ENCODE measurements at places on chromosomes 16 and 17.

DNA sequence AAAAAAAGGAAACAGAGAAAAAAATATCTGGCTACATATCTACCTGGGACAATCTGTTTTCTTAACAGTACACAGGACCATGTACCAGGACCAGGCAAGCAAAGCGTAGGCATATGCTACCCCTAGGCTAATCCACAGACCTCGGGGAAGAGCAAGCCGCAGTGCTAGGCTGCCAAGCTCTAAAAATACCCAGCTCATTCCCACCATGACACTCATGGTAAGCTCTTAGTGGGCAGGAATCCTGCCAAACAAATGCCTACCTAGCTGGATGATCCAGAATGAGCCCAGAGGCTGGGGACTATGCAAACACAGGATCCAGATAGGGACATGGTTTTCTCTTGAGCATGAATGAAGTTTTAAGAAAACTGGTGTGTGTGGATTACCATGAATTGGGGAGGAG, 95.6 kb downstream of the GRIN2A start:
- no peak for DNase-seq

GRCh38 chr16:17831330-17831729, 360.6 kb upstream of the XYLT1 start:
- no peak for DNase-seq

GRCh38 chr17:14997290-14997689, 267.8 kb downstream of the PMP22 start:
- no peak for DNase-seq

- no peak for DNase-seq
These were observed 198.9 kb downstream of the ZFHX3 start for GRCh38 chr16:72848759-72849664.

DNA sequence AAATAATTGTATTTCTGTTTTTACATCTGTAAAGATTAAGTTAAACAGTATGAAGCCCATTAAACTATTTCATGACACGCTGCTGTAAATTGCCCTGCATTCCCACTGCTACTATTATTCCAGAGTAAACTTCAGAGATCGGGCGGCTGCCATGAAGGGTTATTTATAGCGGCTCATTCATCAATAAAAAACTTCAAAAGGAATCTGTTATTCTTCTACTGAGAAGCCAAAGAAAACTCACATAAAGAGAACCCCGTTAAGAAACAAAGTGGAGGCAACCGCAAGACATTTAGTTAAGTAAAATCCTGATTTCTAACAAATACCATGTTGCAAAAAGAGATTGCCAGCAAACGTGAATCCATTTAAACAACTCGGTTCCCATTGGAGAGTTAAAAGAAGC, 16.4 kb downstream of the FOXL1 start:
- no peak for DNase-seq

- peak; percentile 84 for DNase-seq
These were observed 9.3 kb downstream of the GJD3 start for GRCh38 chr17:40355123-40355803.

DNA sequence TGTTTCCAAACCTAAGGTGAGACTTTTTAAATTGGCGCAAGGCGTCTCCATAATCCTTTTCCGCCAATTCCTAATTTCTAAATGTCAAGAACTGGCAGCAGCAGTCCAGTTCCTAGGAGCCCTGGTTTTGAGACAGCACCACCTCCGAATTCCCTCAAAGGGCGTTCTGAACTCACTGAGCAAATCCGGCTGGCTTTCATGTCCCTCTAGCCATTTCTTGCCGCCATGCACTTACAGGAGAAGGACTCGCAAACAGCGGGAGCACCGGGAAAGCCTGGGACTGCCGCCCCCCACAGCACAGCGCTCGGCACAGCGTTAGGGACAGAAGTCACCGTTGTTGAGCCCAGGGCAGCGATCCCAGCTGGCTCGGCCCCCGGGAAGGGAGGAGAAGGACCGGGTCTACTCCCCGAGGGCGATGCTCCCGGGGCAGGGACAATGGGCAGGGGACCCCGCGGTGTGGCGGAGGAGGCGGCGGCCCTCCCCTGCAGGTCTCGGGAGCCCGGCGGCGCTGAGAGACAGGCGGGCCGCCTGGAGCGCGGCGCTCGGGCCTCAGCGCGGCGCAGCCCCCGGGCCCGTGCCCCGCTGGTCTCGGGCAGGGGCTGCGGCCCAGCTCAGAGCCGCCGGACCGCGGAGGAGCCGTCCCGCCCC, 545 bp downstream of the ARHGAP17 start:
- no peak for DNase-seq

Data from GM10248 (cell line).